NCI-H345 (cell line): ENCODE measurements at places on chromosomes 2 and 18.

GRCh38 chr2:43224571-43225092 is 1.8 kb downstream of the ZFP36L2 start:
- no peak for DNase-seq

GRCh38 chr2:147181351-147182029 is 663.3 kb upstream of the ACVR2A start:
- no peak for DNase-seq

DNA sequence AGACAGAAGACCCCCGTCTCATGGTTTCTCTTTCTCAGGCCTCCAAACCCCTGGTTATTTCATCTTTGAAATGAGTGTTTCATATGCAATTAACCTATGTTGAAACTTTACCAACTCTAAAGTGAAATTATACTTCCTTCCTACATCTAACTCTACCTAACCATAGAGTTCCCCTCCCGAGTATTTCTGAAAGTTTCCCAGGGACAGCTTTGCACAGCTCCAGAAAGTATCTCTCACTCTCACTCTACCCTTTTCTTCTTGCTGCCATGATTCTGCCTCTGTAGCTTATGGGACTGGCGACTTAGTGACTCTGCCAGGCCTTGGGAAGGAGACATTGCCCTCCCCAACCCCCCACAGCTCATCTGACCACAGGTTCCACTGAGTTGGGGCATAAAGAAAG is 107.9 kb downstream of the B3GNT2 start:
- DNase-seq: no peak

GRCh38 chr2:229591611-229592010 is 122.7 kb downstream of the DNER start:
- DNase-seq: no peak

DNA sequence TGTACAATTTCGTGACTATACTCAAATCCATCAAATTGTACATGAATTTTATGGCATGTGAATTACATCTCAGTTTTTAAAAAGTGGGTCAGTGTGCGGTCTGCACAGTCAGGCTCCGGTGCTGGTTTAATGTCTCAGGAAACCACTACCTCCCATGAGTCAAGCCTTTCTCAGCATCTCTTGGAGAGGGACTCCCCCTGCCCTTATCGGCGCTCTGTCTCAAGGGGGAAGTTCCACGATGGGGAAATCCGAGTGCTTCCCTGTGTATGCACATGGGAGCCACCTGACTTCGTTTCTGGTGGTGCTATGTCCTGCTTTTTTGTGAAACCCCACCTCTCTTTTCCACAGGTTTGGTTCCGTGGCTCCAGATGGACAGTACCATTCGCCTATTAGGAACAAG is 72.5 kb downstream of the ACOXL start:
- DNase-seq: no peak

GRCh38 chr2:203662951-203663350 is 43.5 kb upstream of the CD28 start:
- DNase-seq: no peak

- no peak for DNase-seq
Measured at GRCh38 chr2:10039658-10040410, 3.5 kb upstream of the KLF11 start.

GRCh38 chr2:236865052-236865451 is 220.6 kb upstream of the COPS8 start:
- DNase-seq: no peak

DNA sequence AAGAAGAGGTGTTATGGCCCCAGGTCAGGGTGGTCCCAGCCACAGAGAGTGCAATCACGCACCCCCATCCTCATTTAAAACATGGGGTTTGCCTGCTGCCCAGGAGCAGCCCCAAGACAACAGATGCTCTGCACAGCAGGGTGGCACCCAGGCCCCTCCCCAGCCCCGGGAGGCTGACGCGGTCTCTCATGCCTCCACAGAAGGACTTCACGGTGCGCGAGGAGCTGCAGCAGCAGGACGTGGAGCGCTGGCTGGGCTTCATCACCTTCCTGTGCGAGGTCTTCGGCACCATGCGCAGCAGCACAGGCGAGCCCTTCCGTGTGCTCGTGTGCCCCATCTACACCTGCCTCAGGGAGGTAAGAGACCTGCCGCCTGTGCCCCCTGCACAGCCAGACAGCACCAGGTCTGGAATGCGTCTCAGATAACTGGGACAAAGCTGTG is 133.7 kb downstream of the SMAD7 start:
- DNase-seq: no peak

- no peak for DNase-seq
Measured at GRCh38 chr18:46725310-46725709, 31.5 kb downstream of the ST8SIA5 start.

DNA sequence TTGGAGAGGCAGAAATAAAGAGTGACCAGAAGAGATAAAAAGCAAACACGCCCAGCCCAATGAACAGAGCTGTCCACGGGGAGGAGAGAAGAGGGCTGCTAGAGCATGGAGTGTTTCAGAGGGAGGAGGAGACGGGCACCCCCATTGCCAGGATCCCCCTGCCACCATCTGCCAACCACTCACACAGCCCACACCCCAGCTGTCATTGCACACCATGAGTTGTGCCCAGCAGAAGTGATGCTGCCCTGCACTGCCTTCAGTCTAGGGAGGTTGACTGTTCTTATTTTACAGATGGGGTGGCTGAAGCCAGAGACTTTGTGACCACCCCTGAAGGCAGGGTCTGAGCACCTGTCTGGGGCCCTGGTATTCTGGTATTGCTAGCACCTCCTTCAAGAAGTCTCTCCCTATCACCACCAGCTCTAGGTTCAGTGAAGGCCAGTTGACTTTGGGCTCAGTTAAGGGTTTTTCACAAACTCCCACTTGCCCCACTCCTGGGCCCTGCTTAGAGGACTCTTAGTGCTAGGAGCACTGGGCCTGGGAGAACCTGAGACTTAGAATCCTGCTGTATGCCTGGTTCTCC is 2.4 kb downstream of the FABP1 start:
- DNase-seq: no peak

DNA sequence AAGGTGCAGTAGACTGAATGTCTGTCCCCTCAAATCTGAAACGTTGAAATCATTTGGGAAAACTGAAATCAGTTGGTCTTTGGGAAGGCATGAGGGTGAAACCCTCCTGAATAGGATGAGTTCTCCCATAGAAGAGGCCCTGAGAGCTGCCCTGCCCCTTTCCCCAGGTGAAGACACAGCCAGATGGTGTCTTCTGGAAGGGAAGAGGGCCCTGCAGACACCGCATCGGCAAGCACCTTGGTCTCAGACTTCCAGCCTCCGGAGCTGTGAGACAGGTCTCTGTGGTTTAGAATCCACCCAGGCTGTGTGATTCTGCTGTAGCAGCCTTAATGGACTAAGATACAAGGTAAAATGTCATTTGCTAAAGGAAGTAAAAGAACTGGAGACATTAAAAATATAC is 42.1 kb upstream of the SNTG2 start:
- DNase-seq: no peak

DNA sequence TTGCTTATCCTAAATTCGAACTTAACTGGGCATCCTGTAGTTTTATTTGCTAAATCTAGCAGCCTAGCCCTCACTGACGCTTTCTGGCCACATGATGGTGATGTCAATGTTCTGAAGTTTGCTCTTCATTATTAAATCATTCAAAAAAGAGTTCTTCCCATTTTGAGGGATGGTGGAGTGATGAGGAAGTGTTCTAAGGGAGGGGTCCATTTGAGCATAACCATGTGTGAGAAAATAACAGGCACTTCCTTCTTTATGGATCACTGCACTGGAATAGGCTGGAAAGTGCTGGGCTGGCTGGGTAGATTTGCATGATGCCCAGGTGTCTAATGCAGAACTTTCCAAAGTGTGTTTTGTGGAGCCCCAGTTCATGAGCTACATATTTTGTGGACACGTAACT is 74.2 kb downstream of the TNFRSF11A start:
- no peak for DNase-seq

DNA sequence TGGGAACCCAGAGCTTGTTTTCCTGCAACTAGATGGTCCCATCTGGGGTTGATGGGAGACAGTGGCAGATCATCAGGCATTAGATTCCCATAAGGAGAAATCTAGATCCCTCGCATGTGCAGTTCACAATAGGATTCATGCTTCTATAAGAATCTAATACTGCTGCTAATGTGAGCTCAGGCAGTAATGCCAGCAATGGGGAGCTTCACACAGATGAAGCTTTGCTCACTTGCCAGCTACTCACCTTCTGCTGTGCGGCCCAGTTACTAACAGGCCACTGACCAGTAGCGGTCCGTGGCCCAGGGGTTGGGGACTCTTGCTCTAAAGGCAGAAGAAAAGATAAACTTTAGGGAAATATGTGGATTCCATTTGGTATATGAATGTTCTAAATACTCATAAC is 192.9 kb downstream of the AFF3 start:
- no peak for DNase-seq

GRCh38 chr2:72454189-72454588 is 306.5 kb upstream of the CYP26B1 start:
- no peak for DNase-seq

DNA sequence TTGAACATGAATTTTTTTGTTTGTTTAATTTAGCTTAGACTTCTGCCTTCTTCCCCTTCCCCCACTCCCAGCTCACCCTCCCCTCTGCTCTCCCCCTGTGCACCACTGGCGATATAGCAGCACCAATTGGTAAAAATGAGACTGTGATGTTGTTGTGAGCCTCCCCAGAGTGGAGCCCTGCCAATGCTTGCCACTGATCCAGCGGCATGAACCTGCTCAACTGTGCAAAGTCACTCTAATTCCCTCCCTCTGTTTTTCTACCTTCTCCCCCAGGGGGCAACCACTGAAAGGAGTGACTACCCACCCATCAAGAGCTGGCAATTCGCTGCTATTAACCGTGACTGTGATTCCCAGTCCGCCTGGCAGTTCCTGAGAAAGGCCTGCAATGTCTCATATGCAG is 30.2 kb downstream of the KLHL14 start:
- no peak for DNase-seq

DNA sequence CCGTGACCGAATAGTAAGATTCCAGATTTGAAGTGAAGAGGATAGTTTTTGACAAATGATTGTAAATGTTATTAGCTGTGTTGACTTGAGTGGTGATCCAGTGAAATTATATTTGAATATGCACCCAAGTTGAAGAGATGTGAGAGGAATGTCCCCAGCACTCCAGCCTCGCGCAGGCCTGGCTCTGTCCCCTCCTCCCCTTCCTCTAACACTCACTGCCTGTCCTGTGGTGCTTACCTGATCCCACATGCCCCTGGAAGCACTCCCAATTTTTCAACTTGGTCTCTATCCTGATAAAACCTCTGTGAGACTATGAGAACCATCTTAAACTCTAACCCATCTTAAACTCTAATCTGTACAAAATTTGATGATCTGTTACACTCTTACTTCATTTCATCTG is 154.7 kb upstream of the LRP1B start:
- DNase-seq: no peak

DNA sequence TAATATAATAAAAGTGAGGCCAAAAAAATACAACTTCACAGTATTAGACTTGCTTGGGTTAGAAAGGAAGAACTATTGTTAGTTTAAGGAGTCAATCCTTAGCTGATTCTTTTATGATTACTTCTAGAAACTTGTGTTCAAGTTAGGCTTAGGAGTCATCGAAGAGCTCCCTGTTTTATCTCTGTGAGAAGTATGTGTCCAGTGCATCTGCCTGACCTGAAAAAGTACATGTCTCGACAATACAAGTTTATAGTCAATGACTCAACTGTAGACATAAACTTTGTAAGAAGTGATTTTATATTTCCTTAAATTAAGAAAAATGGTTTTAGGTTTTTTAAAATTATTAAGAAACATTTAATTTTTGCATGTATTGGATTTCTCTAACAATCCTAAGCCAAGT is 571.2 kb downstream of the ZEB2 start:
- no peak for DNase-seq

GRCh38 chr18:22844628-22845027 is 88.5 kb upstream of the RBBP8 start:
- DNase-seq: no peak

DNA sequence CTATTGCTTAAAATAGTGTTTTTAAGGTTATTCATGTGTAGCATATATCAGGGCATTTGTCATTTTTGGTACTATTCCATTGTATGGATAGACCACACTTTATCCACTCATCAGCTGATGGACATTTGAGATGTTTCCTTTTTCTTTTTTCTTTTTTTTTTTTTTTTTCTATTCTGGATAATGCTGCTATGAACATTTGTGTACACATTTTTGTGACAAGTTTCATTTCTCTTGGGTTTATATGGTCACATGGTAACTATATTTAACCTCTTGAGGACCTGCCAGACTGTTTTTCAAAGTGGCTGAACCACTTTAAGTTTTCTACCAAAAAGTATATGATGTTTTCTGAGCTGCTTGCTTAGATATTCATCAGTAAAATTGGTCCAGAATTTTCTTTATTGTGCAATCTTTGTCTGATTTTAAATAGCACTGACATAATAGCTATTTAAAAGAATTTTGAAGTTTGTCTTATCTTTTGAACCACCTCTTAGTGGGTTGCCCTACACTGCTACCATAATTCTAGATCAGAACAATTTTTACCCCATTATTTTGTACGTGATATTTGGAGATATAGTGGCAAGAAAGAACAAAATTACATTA is 219.4 kb upstream of the SIX3 start:
- no peak for DNase-seq

DNA sequence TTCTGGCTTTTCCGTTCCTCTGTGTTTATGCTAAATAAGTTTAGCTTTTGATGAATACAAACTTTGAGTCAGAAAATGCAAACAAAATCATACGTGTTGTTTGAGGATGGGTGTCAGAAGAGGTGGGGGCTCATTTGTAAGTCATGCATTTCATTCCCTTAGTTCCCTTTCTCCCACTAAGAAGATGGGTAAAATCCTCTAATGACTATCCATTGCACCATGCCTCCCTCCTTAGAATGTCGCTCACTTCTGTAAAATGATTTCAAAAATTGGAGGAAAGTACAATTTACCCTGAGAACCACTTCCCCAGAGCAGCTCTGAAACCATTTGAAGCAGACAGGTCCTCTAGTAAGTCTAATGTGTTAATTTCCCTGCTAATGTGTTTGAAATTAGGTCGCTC is 629.6 kb upstream of the VRK2 start:
- DNase-seq: no peak

DNA sequence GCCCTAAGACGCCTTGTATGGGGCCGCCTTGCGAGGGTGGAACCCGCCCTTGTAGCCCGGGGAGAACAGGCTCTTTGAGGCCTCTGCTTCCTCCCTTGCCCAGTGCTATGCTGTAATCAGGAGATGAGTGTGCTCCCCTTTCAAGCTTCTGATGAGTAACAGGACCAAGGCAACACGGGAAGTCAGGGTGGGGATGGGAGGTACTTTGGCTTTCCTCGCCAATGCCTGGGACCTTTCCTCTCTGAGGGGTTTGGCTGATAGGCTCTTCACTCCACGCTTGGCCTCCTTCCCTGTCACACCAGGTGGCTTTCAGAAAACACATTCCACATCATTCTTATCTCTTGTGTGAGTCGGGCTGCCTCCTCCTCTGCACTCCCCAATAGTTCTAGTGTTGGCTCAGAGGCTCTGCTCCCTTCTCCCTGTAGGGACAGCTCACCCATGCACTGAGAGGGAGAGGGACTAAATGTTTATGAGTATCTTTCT is 223.7 kb upstream of the TRIB2 start:
- no peak for DNase-seq

GRCh38 chr2:8677646-8678592 is 3.9 kb upstream of the ID2 start:
- peak; percentile 80 for DNase-seq

- DNase-seq: peak; percentile 55
Measured at GRCh38 chr2:48946449-48947048, 191.0 kb upstream of the LHCGR start.

GRCh38 chr2:217695033-217695520 is 307.7 kb downstream of the TNS1 start:
- DNase-seq: no peak
